Upper lobe of left lung (tissue), 6 donors: ENCODE measurements at places on chromosomes 12 and 14.

GRCh38 chr12:109444259-109444658 lies 32.8 kb downstream of the KCTD10 start:
- no peak for DNase-seq

- no peak for DNase-seq
These were observed at the start of gene RNU6-7 for GRCh38 chr14:32201816-32202490. Gene RNU6-7 (plus strand): TSS chr14:32202045.

GRCh38 chr12:15699886-15700285 lies 89.3 kb downstream of the EPS8 start:
- DNase-seq = no peak

DNA sequence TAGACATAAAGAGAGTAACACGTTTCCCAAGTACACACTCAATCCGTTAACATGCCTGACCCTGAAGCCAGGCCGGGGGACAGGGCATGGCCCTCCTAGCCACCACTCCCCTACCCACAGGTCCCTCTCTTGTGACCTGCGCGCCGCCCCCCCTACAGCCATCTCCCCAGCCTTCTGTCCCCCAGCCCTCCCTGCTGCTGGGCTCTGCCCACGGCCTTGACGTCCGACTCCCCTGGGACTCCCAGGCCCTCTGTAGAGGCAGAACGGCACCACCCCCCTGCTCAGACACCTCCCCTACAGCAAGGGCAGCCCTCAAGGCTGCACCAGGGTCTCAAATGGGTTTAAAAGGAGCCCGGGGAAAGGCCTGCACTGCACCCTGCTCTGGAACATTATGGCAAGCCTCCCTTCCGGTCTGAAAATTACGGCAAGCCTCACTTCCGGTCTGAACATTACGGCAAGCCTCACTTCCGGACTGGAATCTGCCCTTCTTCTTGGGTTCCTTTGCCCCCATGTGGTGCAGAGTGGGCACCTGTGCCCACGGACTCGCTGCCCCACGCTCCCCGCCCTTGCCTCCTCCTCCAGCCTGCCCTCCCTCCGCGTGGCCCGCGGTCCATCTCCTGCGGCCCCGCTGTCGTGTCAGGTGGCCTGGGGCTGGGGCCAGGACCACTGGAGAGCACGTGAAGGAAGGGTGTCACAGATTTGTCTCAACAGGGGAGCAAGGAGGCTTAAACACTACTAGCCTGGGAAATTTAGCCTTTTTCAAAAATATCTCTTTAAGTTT lies 77.6 kb downstream of the MOK start:
- no peak for DNase-seq

GRCh38 chr14:64817631-64818030 lies 62.1 kb downstream of the SPTB start:
- DNase-seq = no peak

- DNase-seq = peak; percentile 45
These were observed 1.6 kb upstream of the DGKA start for GRCh38 chr12:55929306-55929791.

DNA sequence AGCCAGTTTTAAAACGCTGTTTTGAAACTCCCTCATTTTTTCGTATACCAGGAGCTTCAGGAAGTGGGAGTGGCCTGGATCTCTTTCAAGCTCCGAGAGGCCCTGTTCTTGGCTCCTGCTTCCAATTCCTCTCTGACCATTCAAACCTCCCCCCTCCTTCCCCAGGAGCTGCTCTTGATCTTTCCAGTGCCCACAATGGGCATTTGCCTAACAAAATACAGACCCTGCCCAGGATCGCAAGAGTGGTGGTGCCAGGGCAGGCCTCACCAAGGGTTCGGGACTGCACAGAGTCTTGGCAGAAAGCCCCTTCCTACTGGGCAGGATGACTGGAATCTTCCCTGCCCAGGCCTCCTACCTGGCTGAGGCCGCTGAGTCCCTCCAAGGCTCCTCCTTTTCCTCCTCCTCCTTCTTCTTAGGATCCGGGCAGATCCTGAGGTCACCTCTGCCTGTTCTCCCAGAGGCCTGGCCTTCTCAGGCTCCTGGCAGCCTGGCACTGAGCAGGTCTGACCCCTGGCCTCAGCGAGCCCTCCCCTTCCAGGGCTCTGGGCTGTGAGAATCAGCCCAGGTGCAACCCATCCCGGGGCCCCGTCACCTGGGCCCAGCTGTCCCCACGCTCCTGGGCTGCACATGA lies 46.9 kb upstream of the NOS1 start:
- DNase-seq = peak; percentile 76

DNA sequence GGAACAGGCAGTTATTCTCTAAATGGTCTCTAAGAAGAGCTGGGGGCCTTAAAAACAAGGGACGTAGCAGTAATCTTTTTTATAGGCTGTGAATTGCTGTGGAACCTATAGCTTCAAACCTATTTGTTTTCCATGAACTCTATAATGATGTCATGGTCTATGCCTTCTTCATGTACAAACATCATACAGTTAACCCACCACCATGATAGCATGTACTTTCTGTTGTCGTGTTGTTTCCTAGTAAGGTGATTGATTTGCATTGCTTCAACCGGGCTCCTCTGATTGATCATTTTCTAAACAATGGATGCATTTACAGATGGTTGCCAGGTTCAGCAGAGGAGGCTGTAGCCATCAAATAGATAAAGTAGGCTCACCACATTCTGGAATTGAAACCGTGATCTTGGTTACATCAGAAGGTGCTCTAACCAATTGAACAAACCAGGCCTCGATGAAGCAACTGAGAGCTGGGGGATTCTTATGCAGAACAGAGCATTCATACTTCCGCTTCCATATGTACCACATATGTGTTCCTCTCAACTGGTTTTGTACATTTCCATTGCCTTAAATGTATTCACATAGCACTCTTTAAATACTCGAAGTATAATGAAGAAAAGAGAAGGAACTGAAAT lies 25.6 kb upstream of the PCNX1 start:
- no peak for DNase-seq

- DNase-seq = no peak
These were observed 31.4 kb downstream of the SSPN start for GRCh38 chr12:26226629-26227360.

GRCh38 chr12:39587225-39587624 lies 32.4 kb downstream of the ABCD2 start:
- no peak for DNase-seq

GRCh38 chr12:123393747-123394146 lies 9.8 kb downstream of the KMT5A start:
- no peak for DNase-seq

DNA sequence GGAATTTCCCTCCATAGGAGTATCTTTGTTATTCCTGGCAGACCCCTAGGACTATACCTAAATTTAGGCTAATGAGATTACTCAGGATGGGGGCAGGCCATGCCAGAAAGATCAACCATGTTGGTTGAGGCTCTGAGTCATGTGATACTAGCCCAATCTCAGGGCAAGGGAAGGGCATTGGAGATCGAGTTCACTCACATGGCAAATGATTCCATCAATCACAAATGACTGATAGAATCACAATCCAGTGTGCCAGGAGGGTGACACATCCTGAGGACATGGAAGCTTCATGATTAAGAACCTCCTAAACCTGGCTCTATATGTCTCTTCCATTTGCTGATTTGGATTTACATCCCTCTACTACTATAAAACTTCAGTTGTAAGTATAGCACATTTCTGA lies 182.3 kb downstream of the NTF3 start:
- no peak for DNase-seq

- DNase-seq = no peak
These were observed 89.7 kb downstream of the RFX4 start for GRCh38 chr12:106672314-106673025.

- DNase-seq = no peak
These were observed 34.8 kb downstream of the DEGS2 start for GRCh38 chr14:100124551-100125088.

DNA sequence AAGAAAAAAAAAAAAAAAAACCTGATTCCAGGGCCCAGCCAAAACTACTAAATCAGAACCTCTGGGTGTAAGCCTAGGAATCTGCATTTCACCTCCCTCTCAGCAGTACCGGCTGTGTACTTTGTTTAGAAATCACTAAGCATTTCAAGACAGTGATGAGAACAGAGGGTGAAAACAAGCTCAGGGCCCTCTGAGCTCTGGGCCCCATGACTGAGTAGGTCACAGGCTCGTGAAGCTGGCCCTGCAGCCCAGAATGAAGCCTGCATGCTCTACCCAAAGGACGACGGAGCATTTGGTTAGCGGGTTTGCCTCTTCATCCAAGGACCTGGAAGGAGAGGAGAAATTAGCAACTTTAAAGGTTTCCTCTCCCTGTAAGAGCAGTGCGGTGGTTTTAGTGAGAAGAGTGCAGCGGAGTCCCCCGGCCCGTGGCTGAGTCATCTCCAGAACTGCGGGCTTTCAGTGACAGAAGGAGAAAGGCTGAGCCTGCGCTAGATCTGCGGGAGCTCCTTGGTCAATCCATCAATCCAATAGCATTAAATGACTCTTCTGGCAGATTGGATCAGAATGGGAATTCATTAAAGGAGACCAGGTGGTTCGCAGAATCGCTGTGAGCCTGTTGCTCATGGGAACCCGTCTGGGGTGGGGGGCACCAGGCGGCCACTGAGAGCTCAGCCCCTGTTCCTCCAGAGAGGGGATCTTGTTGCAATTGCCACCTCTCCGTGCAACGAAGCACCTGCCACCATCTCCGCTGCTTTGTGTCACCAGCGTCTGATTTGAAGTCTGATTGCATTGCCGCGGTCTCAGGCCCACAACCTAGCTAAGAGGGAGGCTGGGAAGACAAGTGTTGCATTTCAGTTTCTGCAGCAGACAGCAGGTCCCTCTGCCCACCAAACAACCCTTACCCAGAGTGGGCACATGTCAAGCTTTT lies 7.3 kb downstream of the IL31 start:
- DNase-seq = no peak

GRCh38 chr14:104396682-104397470 lies 182.7 kb upstream of the C14orf180 start:
- no peak for DNase-seq

DNA sequence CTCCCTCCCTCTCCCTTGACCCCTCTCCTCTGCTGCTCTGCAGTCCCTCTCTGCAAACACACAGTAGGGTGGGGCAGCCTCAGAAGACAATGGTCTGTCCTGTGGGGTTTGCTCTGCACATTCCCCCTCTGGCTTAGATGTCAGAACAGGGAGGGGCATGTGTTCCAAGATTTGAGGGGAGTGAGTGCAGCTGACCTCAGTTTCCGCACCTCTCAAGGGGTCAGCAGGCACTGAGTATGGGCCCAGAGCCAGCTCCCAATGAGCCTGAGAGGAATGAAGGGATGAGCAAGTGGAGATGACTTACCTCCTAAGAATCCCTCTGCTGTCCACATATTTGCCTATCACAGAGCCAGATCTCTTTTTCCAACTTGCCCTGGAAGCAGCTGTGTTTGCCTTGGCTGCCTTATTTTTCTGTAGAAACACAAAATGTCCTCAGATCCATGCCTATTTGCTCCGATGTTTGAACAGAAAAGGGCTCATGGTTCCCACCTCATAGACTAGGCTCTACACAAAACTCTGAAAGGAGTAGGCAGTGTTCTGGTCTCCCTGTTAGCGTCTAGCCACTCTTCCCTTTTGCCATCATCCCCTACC lies 111.4 kb downstream of the CRACR2A start:
- DNase-seq = no peak

DNA sequence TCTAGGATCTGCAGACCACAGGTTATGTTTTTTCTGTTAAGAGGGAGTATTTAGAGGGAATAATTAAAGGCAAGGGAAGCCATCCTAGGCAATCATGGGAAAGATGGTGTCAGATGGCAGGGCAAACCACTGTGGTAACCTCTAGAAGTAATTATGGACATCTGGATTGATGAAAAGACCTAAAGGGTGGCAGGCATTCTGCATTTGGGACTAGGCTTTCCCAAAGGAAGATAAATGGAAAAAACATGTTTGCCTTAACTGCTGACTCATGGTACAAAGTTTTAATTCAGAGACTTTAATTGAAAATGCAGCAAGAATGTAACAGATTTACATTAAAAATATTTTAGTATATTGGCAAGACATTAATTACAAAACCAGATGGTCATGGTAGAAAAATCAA lies 88.1 kb downstream of the TMEM30B start:
- no peak for DNase-seq

DNA sequence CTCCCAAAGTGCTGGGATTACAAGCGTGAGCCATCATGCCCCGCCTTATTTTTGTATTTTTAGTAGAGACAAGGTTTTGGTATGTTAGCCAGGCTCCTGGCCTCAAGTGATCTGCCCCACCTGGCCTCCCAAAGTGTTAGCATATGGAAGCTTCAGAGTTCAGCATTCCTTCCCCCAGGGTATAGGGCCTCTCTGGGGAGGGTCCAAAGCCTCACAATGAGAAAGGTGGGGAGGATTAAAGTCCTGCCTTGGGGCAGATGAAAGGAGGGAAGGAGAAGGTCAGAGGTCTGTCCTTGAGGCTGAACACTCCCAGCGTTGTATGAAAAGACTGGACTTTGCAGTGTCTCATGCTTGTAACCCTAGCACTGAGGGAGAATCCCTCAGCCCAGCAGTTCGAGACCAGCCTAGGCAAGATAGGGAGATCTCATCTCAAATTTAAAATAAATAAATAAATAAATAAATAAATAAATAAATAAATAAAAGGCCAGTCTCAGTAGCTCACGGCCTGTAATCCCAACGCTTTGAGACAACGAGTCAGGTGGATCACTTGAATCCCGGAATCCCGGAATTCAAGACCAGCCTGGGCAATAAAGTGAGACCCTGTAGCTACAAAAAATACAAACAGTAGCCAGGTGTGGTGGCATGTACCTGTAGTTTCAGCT lies 22.0 kb upstream of the RCOR1 start:
- DNase-seq = no peak

DNA sequence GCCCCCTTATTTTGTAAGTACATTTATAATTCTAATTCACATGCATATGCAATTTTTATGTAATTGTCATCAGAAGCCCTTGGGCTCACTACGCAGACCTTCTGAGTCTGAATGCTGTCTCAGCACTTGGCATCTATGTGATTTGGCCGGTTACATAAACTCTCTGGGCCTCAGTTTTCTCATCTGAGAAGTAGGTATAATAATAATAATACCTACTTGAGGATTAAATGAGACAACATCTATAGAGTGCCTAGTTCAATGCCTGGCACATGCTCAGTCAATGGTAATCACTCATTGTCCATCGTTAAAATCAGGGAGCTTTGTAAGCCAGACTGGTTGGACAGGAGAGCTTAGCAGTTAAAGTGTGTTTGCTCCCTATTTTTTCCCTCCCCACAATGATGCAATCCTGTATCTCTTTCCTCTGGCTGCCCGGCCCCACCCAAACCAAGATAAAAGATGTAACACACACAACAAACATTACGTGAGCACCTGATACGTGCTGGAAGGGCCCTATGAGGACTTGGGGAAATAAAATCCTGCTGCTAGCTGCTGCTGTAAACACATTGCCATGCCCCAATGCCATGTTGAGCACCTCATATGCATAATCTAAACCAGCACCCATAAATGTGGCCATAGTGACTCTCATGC lies 235.0 kb downstream of the CRADD start:
- DNase-seq = no peak

GRCh38 chr12:52585946-52586345 lies 12.3 kb upstream of the KRT74 start:
- no peak for DNase-seq

DNA sequence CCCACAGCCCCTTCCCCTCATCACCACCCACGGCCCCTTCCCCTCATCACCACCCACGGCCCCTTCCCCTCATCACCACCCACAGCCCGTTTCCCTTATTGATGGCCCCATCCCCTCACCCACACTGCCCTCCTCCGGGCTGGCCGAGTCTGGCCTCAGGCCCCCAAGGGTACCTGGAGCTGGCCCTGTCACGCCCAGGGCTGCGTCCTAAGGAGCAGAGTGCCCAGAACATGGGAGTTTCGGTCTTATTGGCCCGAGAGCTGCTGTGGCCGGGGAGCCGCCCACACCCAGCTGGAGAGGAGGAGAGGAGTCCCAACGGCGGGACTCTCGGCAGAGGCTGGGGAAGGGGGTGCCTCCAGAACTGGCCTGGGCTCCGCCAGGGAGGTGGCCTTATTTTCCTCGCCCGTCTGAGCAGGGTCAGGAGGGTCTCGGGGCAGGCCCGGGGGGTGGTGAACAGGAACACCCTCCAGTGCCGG lies 182.3 kb downstream of the KIF26A start:
- peak; percentile 76 for DNase-seq
